CD4-positive, alpha-beta T cell treated with Interleukin-17A for 1 hour (primary cell): ENCODE measurements at places on chromosomes 3 and 15.

DNA sequence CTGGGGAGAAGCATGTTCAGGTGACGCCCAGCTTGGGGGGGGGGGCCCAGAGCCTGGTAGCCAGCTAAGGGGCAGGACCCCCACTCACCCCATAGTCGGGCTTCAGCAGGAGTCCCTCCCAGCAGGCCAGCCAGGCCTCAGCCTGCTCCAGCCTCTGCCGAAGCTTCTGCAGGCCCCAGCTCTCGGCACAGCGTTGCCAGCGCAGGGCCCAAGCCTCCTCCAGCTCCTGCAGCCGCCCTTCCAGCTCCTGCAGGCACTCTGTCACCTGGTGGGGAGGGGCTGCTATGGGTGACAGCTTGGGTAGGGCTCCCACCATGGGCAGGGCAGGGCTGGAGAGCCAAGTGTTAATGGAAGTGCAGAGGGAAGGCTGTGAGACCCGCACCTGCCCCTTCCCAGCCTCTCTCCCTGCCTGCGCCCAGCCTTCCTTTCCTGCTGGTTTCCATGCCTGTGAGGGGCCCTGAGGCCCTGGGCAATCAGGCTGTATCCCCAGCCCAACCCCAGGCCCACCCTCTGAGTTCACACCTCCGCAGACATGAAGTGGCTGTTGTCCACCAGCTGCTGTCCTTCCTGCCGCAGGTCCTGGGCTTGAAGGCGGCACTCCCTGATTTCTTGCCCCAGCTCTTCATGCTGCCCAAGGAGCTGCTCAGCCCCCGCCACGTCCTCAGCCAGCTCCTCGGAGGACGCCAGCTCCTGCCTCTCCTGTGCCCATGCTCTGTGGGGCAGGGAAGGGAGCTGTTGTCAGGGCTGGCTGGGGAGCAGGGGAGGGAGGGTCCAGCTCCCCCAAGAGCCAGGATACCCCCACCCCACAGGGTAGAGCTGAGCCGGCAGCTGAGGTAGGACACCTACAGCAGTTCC is 14.3 kb downstream of the PLA2G4B start:
- no peak for DNase-seq

GRCh38 chr3:50627407-50628051 is 10.6 kb downstream of the MAPKAPK3 start:
- DNase-seq = no peak

DNA sequence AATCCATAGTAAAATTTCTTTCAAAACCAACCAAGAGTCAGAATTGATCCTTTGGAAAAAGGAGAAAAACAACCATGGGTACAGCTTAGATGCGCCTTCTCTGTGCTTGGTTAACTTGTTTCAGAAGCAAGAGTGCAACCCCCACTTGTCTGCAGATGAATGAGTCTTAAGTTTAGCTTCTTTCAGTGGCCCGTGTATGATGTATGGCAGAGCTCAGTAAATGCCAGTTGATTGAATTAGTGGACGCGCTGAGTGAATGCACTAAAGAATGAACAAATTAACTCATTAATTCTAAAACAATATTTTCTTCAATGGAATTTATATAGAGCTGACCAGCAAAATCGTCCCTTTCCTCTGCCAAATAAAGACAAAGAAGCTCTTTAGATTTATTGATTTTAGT is 67.0 kb upstream of the ARHGEF3 start:
- no peak for DNase-seq

DNA sequence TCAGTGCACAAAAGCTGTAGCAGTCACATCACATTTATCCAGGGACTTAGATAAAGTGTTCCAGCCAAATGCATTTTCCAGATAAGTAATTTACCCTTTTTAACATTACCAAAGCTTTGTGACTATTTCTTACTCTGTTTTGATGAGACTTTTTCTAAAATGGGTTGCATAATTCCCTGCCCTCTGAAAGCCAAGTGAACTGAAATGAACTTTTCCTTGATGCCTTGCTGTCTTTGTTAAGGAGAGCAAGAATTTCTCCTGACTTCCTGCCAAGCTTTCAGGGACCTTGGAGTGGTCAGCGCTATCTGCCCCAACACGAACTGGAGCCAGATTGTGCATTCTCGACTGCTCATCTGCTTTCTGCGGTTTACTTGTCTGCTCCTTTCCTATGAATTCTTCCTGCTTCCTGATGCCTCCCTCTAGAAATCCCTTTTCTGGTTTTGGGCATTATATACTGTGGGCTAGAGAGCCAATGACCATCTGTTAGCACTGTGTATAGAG is 34.8 kb downstream of the EIF4E3 start:
- DNase-seq = no peak

DNA sequence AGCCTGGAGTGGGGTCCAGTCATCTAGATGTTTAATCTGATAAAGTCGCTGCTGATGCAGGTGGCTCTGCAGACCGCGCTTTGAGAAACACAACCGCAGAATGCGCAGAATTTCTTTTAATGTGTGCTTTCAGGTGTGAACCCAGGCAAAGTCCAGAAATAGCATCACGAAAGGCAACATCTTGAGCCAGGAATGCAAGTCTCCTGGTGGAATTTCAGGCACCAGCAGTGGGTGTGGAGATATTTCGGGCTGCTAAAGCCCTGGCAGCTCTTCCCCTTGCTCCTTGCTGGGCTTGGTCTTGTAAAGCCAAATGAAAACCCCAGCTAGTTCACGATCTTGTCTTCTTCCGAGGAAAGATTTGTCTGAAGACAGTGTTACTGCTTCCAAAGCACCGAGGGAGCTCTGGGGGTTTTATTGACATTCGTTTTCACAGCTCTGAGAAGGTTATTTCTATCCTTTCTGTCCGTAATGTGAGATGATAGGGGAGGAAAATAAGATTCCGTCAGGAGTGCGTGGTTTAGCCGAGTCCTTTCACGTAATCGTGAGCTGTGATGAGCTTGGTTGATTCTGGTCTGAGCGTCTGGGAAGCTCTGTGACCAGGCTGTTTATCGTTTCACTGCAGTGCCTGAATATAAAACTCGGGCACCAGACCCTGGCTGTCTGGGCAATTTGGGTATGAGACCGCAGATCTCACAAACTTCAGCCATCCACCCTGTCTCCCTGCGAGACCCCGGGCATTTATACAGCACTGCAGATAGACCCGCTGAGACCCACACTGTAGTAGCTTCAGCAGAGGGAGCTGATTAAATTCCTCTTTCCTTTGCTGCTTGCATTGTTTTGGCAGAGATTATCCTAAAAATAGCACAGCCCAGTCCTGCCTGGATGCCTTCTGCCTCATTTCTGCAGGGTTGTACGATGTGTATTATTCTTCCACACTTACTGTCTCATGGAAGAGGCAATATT is 67.0 kb upstream of the SLC25A26 start:
- DNase-seq = no peak

DNA sequence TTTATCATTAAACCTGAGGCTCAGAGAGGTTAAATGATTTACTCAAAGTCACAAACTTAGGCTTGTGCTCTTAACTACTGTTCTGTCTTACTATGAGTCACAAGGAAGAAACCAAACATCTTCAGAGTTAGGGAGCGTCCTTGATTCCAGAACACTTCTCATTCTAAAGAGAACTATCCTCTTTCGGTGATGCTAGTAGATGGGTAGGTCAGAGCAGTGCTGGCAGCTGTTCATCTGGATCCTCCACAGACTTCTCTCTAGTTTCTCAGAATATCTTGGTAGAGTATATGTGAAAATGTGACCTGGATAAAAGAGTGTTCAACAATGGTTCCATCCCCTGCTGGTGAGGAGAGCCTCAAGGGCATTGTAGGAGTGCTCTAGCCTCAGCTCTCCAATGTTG is 3.3 kb downstream of the ARL6IP5 start:
- no peak for DNase-seq

DNA sequence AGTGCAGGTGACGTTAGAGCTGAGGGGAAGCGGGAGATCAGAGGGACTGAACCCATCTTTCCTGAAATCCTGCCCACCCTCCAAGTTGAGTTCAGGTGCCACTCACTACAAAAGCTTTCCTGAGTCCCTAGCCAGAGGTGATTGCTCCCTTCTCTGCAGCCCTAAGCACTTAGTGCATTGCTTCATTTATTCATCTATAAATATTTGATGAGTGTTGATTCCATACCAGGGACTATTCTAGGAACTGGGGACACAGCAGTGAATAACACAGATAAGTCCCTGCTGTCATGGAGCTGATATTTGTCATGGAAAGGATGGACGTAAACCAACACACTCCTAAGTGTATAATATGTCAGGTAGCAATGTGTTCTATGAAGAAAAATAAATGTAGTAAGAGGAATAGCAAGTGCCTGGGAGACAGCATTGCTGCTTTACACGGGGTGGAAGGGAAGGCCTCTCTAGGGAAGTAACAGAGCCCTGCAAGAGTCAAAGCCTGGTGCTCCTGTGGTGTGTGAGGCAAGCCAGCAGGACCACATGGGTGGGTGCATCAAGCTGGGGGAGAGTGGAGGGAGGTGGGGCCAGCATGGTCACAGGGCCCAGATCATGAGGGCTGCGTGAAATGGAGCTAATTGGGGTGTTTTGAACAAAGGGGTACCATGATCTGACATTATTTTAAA is 18.6 kb downstream of the ALPK3 start:
- DNase-seq = no peak

GRCh38 chr3:150469031-150469930 is 61.2 kb downstream of the TSC22D2 start:
- no peak for DNase-seq

GRCh38 chr3:71067977-71068654 is 515.4 kb downstream of the FOXP1 start:
- peak; percentile 42 for DNase-seq

GRCh38 chr3:151262871-151263525 is 15.3 kb downstream of the P2RY14 start:
- no peak for DNase-seq

GRCh38 chr15:97140216-97140615 is 809.7 kb downstream of the NR2F2 start:
- DNase-seq = no peak

- no peak for DNase-seq
These were observed 38.6 kb downstream of the FBXL2 start for GRCh38 chr3:33315826-33316225.

- DNase-seq = no peak
These were observed 16.8 kb downstream of the HDAC11 start for GRCh38 chr3:13496879-13497278.

- DNase-seq = peak; percentile 71
These were observed 4.5 kb upstream of the RFT1 start for GRCh38 chr3:53134631-53135232.

- DNase-seq = peak; percentile 50
These were observed 847 bp downstream of the WHAMM start for GRCh38 chr15:82810061-82810889.

- DNase-seq = peak; percentile 51
These were observed 353.5 kb downstream of the MCTP2 start for GRCh38 chr15:94584833-94585244.
